Mammary epithelial cell (primary cell): ENCODE measurements at places on chromosomes 5 and 9. TPM values are rescaled to one million over a fixed set of nuclear protein-coding genes. Genes with fewer than 3 reads are reported as not detected.

SHC3 gene
- 0.08 and 0.09 TPM in 2 replicates for total RNA-seq

GRCh38 chr9:97470076-97470475 is 31.4 kb upstream of the TMOD1 start:
- DNase-seq = no peak

DNA sequence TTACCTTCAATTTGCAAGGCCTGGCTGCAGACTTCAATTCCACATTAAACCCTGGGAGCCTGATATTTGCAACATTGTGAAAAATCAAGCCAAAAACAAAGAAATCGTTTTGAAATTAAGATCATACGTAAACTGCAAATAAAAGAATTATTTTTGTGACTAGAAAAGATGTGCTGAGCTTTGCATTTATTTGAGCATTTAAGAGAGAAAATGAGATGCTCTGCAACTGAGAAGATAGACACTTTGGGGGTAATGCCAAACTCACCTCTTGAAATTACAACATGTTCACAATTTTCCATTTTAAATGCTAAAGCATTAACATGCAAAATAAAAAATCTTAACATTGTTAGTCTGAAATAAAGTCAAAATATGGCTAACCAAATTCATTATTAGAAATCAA is 46.6 kb downstream of the CSNK1A1 start:
- no peak for DNase-seq

GRCh38 chr9:120944434-120944843 is 17.8 kb upstream of the TRAF1 start:
- DNase-seq = peak; percentile 56

DNA sequence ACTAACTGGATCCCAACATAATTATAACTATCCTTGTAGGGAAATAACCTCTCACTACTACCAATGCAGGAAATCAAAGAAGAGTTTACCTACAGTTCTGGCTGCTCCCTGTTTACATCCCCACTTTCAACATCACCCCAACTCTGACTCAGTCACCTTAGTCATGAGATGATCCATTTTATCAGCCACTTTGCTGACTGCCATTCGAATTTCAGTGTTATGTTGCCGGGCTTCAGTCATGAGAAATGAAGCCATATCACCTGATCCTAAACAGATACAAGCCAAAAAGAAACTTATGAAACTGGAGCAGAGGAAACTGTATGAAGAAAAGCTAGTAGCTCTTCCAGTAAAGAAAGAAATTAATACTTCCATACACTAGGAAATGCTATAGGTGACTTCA is 33.7 kb downstream of the SLC31A2 start:
- DNase-seq = peak; percentile 84

- DNase-seq = peak; percentile 80
Measured at GRCh38 chr5:3741374-3741770, 145.7 kb downstream of the IRX1 start.

DNA sequence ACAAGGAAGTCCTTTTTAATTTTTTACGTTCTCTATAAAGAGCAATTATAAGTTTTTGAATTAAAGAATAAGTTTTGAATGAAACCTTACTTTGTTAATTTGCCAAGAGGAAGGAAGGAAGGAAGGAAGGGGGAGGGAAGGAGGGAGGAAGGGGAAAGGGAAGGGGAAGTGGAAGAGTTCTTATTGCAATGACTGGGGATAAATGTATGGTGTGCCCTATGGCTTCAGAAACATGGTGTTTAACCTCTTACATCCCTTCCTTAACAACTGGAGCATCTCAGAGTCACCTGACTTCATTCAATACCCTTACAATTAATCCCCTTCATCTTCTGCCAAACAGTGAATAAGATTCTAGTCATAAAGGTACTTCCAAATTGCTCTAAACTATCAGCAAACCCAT is 16.0 kb downstream of the CEMIP2 start:
- DNase-seq = no peak

PDE6A gene
- 0.07 TPM in 1 of 2 replicates, not detected in the other for total RNA-seq

PDE4D gene
- total RNA-seq = 24.8 TPM

GRCh38 chr9:89739511-89739910 is 134.7 kb downstream of the GADD45G start:
- no peak for DNase-seq

CDO1 gene
- total RNA-seq = 1.8 TPM
